ENCODE measurements at places on chromosomes 3 and 15.

GRCh38 chr15:75028991-75029377, 5.6 kb downstream of the PPCDC start:
- no peak for DNase-seq

GRCh38 chr15:65470866-65471265, 46.6 kb downstream of the DPP8 start:
- no peak for DNase-seq

- no peak for DNase-seq
Observed at GRCh38 chr15:66261056-66261455, 7.5 kb upstream of the MEGF11 start.

DNA sequence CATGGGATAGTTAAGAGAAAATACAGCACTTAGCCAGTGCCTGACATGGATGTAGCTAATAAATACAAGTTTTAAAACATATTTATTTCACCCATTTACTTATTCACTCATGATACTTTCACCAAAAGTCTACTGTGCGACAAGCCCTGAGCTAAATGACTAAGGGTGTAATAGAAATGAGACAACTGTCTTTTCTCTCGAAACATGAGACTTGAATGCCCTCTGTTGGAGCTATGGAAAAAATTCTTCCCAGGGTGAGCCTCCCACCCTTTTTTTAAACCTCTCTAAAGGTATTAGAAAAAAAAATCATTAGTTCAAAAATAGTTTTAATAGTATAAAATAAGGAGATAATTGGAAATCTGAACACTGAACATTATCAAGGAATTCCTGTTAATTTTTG, 24.3 kb upstream of the RPL14 start:
- DNase-seq: no peak

- no peak for DNase-seq
Observed at GRCh38 chr15:33559207-33559890, 248.6 kb downstream of the RYR3 start.

DNA sequence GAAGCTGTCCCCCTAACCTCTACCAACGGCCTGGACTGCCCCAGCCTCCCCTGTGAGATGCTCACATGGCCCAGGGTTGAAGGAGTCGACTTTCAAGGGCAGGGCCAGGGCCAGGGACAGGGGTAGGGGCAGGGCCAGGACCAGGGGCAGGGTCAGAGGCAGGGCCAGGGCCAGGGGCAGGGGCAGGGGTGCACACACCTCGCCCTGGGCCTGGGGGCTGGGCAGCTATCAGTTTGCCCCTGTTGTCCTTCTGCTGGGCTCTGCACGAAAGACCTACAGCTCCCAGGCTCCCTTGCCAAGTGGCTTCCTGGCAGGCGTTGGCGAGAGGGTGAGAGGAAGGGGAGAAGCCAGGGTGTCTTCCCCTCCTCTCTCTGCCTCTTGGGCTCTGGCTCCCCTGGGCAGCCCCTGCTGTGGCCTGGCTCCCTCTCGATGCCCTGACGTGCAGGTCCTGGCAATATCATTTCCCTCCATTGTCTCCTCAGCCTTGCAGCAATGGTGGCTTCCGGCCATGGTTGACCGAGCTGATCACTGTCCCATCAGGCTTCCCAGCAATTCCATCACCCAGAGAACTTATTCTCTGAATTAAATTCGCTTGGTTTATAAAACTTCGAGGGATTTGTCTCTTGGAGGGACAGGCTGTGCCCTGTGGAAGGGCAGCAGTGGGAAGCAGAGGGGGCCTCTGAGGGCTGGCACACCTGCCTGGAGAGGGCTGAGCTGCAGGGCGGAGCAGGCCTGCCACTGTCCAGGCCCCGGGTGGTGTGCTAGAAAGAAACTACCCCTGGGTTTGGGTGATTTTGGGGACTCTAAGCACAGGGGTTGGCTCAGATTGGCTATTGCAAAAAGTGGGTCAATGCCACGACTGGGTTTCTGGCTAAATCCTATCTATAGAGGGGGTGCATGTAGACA, 13.9 kb downstream of the PRR23E start:
- DNase-seq: no peak

GRCh38 chr15:96325541-96326327, 4.8 kb upstream of the NR2F2 start:
- DNase-seq: no peak

DNA sequence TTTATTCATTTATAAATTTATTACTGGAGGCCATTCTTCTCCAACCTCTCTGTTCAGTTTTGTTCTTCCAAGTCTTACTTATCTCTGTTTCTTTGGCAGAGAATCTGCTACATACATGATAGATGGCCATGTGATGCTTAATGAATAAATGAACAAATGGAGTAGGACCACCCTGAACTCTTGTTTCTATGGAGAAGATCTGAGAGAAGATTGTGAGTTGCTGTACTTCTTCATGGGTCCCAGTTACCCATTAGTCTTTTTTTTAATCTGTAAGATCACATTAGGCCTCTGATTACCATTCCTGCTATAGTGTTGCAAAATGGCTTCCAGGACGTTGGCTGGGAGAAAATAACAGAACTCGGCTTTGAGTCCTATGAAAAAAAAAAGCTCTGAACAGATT, 191.9 kb upstream of the SYNPR start:
- DNase-seq: no peak

- DNase-seq: no peak
Observed at GRCh38 chr15:72540606-72541237, 66.6 kb downstream of the ARIH1 start.

GRCh38 chr3:156751461-156752025, 74.6 kb upstream of the LEKR1 start:
- DNase-seq: no peak

- no peak for DNase-seq
Observed at GRCh38 chr3:174958671-174959328, 99.7 kb downstream of the NAALADL2 start.

DNA sequence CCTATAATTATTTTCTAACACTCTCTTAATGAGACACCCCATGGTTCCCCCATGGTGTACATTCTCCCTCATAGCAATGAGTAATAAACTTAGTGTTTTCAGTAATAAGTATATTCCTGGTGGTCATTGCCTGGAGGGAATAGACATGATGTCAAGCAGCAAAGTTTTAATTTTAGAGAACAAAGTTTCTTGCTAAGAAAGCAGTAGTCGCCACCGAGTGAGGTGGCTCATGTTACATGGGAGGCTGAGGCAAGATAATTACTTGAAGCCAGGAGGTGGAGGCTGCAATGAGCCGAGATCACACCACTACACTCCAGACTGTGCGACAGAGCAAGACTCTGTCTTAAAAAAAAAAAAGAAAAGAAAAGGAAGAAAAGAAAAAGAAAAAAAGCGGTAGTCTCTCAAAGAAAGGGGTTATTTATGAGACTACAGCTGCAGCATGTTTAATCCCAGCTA, 2.4 kb upstream of the ELP6 start:
- DNase-seq: no peak

DNA sequence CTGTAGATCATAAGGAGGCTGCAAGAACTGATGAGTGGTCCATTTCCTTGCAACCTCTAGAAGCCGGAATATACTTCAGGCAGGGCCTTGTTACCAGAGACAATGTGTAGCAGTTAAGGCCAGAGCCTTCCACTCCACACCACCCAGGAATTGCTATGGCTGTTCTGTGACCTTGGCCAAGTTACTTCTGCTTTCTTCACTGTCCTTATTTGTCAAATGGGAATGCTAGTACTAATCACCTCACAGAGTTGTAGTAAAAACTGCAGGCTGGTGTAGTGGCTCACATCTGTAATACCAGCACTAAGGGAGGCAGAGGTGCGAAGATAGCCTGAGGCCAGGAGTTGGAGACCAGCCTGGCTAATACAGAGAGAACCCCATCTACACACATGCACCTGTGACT, 28.7 kb upstream of the RPN1 start:
- DNase-seq: no peak

Measured in activated CD8-positive, alpha-beta memory T cell treated with anti-CD3 and anti-CD28 coated beads for 24 hours (primary cell).